ENCODE measurements at places on chromosomes 6 and 20.

- no peak for DNase-seq
Measured at GRCh38 chr6:160269771-160270170, 11.2 kb upstream of the SLC22A2 start.

DNA sequence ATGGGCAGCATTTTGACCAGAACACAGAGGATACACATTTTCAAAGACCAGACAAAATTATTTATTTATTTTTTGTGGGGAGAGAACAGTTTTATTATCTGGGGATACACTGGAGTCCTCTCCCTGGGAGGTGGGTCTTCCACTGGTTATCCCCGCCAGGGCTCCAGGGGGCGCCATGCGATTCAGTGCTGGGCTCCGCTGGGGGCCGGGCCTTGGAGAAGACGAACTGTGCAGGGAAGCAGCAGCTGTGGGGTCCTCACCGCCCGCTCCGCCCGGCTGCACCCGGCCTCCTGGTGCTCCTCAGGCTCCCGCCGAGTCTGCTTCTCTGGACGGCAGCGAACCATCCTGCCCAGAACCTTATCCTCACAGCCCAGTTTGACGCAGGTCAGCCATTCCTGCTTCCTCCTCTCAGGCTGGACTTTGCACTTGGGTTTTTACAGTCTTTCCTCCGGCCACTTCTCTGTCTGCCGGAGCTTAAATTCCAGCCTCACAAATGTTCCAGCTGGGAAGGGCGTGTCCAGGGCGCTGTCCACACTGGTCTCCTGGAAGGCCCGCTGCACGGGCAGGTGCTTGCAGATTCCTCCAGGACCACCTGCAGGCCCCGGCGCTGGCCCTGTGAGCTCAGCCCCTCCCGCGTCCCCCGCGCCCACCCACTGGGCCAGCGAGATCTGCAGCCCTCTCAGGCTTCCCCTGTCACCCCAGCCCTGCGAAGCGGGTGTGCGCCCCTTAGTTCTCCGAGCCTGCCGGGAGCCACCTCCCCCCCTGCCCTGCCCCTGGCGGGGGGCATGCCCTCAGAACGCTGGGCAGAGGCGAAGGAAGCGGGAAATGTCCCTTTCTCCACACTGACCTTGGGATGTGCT lies 1830.0 kb upstream of the DEFB115 start:
- no peak for DNase-seq

DNA sequence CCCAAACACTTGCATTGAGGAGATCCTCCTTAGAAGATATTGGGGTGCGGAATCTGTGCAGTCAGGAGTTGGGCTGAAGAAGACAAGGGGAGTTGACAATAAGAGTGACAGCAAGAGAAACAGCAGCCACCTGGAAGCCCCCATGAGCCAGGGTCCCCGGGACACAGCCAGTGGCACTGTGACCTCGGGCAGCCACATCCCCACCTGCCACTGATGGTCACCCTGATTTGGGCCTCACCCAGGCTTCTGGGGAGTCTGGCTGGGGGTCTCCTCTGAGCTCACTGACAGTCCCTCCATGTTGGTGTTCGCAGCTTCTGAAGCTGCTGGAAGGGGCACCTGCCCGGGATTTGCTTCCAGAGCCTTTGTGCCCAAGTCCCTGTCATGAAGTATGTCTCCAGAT lies 123.5 kb downstream of the TTLL2 start:
- DNase-seq = no peak

- DNase-seq = no peak
Measured at GRCh38 chr6:111113336-111114086, 26.2 kb downstream of the SLC16A10 start.

GRCh38 chr20:57076951-57077350 lies 189.5 kb downstream of the BMP7 start:
- no peak for DNase-seq

Measured in H54 (cell line).